Amygdala (tissue), 56 donors: ENCODE measurements at places on chromosomes 12 and 14.

GRCh38 chr14:81638656-81639280, 105.1 kb upstream of the SEL1L start:
- no peak for DNase-seq

- DNase-seq, result peak; percentile 50
Observed at GRCh38 chr12:69701826-69702225, 2.7 kb upstream of the BEST3 start.

GRCh38 chr12:42482041-42482747, 107.4 kb downstream of the PRICKLE1 start:
- no peak for DNase-seq

- no peak for DNase-seq
Observed at GRCh38 chr12:88298761-88299242, 156.7 kb downstream of the TMTC3 start.

DNA sequence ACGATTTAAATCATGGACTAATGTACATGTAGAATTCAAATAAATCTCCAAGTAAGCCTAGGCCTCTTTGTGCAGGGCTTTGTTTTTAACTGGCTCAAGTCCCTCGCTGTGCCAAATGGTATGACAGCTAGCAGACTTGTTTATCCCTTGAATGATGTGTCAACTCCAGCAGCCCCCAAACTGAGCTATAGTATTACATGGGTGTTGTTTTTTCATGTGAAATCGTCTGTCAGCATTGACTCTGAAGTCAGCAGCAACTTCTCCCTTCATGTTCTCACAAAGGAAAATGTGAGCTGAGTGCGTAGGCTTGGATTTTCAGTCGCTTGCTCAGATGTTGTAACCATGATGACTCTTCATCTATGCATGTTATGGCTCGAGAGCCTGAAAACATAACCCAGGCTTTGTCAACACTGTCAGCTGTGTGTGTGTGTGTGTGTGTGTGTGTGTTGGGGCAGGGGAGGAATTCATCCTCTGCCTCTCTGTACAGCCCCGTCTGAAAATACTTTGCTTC, 73.3 kb downstream of the PTHLH start:
- DNase-seq, result no peak

DNA sequence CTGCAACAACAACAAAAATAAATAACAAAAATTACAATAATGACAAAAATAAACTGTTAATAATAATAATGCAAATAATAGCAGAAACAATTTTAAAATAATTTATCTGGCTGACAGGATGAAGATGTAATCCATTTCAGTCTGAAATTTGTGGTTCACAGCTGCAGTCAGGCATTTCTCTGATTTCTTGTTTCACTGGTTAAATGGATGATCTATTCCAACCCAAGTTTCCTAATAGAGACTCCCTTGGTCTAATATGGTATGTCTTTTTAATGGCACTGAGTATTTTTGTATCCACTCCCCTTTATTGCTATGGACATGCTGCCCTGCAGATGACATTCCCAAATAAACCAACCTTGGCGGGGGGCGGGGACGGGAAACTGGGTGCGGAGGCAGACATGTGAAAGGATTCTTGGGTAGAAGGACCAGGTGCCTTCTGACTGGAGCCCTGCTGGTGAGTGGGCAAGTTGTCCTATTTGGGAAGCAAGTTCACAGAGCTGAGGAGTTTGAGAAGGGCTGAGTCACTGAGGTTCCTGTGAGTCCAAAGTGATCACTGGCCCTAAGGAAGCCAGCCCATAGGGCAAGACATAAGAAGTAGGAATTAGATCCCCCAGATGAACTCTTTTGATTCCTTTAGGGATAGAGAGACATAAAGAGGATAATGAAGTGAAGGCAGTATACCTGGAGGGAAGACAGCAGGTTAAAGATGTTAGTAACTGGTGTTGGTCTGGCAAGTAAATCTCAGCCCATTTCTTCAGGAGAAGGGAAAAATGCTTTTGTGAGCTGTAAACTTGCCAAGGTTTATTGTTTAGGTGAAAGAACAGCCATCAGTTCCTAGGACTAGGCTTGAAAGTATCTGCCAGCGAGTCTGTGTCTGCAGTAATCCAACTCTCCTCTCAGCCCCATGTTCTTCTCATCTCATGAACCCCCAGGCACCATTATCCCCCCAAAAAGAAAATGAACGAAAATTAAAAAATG, 14.5 kb downstream of the FOXG1 start:
- DNase-seq, result no peak

DNA sequence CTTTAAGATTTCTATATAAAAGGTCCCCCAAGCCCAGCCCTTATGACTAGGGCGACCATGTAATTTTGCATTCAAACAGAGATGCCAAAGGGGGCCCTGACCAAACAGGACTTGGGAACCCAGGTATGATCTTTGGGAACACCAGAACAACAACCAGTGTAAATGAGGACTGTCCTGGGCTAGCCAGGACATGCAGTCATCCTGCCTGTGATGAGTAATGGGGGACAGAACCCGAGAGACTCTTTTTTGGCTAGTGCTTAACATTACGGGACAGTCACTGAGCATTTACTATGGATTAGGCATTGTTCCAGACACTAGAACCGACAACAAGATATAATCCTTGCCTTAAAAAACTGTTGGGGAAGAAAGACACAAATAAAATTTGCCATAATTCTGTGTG, 337.3 kb downstream of the CACNA1C start:
- DNase-seq, result no peak

DNA sequence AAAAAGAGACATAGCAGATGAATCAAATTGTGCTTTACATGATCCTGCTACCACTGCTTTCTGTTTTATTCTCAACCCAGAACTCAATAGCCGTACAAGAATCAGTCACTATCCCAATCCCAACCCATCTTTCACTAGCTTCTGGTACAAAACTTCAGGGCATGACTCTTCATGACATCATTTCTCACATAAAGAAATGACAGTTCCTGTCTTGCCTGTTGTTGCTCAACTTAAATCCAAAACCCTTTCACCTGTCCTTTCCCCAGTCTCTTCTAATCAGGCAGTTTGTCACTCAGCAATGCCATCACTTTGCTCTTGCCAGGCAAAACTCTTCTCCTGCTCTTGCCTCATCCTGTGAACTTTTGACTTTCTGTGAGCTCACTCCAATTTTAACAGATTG, 962.8 kb downstream of the GALC start:
- DNase-seq, result no peak

GRCh38 chr12:29980304-29980703, 196.6 kb upstream of the TMTC1 start:
- DNase-seq, result no peak

GRCh38 chr14:63777024-63777423, 49.2 kb upstream of the SGPP1 start:
- DNase-seq, result no peak

DNA sequence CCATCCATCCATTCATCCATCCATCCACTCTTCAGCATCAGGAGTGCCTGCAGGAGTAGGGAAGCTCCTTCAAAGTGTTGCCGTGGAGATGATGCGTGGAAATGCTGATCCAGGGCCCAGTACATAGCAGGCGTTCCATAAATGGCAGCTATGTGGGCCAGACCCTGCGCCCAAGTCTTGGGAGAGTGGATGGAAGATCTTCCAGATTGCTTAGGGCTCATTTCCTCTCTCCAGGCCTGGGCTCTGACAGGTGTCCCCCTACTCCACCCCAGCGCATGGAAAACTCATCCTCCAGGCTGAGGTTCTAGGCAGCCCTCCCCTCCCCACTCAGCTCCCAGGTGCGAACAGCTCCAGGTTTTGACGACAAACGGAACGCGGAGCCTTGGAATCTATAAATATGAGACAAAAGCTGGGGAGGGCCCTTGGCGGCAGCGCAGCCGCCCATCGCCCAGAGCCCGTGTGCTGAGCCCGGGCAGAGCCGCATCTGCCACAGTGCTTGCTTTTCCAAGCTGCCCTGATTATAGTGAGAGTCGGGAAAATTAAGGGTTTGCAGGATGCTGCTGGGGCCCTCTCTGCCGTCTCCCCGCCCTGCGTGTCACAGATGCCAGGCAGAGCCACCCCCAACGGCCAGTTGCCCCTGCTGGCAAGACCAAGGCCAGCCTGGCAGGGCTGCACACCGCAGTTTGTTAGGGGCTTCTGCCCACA, 1.6 kb downstream of the BEGAIN start:
- DNase-seq, result no peak

DNA sequence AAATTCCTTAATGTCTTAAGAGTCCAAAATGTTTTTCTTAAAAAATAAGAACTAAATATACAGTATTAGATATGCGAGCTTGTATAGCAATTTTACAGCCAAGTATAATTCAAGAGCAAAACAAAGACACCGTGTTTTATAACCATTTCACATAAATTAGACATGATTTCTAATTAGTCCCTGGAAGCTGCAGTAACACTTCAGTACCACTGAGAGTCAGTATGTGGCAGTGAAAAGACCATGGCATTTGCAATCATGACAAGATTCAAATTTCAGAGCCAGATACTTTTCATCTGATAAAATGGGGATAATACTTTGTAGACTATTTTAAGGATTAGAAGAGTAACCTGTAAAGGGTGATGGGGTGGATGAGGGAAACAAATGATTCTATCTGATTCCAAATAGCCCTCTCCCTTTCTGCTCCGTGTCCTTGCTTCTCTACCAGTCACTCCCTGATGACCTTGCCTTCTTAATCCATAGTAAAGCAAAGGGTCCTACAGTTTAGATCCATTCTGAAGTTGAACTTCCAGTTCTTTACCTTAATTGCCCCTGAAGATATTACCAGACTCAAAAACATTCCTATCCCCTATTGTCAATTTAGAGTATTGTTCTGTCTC, 145.4 kb upstream of the ABCD2 start:
- no peak for DNase-seq

DNA sequence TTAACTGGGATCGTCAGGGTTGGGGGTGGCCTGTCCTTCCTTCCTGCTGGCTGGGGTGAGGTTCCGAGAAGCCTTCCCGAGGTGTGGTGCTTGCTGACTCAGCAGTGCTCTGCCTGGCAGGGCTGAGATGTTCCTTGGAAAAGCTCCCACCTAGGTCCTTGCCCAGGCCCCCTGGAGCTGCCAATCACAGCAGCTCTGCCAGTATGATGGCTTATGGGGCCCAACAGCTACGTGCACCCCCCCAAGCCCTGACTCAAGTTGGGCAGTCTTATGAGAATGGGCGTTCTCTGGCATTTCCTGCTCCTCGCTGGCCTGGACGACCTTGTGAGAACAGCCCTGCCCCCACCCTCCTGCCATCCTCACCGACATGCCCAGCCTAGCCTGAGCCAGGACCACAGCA, 292.2 kb upstream of the CRY1 start:
- no peak for DNase-seq

GRCh38 chr12:12790956-12791355, 5.5 kb downstream of the APOLD1 start:
- no peak for DNase-seq

DNA sequence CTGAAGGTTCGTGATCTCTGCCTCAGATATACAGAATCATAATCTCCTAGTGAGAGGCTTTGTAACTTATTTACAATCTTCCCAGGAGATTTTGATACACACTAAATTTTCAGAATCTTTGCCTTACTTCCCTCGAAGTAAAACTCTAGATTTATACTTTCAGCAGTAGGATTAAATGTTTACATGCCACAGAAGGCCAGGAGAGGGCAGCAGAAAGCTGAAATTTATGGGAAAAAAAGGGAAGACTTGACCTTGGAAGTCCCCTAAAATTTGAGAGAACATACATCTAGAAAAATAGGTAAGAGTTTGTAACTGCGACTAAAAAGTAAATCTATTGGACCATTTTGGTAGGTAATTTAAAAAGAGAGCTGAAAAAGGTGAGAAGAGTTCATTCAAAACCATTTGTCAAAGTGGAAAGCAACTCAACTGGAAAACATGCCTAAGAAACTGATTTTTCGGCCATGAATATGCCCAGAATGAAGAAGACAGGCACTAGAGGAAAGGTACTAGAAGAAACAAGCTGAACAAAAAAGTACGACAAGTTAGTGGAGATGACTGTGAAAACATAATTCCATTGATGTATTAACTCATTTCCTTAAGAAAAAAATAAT, 242.0 kb upstream of the MDGA2 start:
- no peak for DNase-seq

DNA sequence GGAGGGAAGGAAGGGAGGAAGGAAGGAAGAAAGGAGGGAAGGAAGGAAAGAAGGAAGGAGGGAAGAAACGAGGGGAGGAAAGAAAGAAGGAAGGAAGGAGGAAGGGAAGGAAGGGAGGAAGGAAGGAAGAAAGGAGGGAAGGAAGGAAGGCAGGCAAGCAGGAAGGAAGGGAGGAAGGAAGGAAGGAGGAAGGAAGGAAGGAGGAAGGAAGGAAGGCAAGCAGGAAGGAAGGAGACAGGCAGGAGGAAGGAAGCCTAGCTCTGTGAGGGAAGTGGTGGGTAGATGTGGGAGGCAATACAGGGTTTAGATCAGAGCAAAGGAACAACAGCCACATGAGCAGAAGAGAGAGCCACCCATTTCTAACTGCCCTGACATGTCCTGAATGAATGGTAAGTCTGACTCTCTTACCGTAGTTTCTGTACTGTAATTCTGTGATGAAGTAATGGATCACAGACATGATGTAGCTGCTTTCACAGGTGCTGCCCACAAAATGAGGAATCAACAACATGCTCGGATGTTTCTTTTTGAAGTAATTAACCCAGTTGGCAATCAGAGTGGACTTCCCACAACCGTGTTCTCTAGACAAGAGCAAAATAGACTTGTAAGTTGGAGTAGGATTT, 24.4 kb upstream of the HSP90B1 start:
- no peak for DNase-seq

- no peak for DNase-seq
Observed at GRCh38 chr12:70823182-70823976, 97.2 kb downstream of the PTPRR start.

GRCh38 chr14:90697577-90698206, 118.5 kb downstream of the TTC7B start:
- peak; percentile 54 for DNase-seq

- no peak for DNase-seq
Observed at GRCh38 chr12:62888454-62889110, 46.4 kb downstream of the PPM1H start.

- DNase-seq, result no peak
Observed at GRCh38 chr14:75702616-75703261, 41.7 kb downstream of the TTLL5 start.

DNA sequence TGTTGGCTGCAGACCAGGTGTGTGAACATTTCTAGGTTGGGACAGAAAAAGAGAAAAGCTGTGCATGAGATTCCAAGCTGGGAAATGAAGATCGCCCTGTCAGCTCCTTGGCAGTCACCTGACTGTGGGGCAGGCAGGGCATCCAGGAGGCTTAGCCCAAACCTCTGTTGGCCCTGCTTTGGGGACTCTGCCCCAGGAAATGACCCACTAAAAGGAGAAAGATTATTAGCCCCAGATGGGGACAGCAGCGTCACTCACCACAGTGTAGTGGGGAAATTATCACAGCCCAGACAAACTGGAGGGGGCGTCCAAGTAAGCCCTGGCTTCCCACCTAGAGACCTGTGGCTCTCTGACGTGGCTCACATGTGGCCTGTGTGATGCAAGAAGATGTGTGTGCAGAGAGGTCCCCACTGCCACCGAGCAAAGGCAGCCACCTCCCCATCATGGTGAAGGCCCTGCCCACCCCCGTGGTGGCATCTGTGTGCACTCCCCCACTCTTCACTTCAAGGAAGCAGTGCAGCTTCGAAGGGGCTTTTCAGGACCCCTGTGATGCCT, 39.1 kb downstream of the DIO3 start:
- no peak for DNase-seq

DNA sequence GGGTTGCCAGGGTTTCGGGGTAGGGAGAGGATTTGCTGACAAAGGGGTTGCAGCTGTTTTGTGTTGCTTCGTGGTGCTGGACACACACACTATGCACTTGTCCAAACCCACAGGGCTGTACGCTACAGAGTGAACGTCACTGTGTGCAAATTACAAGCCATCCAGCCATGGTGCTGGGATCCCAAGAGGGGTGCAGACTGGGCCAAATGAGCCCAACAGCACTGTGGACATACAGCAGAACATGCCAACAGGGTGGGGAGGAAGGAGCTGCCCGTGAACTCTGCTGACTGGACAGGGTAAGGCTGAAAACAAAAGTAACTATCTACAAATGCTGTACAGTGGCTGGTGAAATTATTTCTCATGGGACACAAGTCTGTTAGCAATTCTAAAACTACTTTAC, 25.2 kb downstream of the POLE start:
- DNase-seq, result no peak
